ENCODE measurements at places on chromosomes 3 and 15.

- DNase-seq: peak; percentile 26
These were observed 34.4 kb downstream of the ZNF106 start for GRCh38 chr15:42456531-42456930.

GRCh38 chr3:13648060-13649001 lies 99.4 kb downstream of the FBLN2 start:
- peak; percentile 89 for DNase-seq

DNA sequence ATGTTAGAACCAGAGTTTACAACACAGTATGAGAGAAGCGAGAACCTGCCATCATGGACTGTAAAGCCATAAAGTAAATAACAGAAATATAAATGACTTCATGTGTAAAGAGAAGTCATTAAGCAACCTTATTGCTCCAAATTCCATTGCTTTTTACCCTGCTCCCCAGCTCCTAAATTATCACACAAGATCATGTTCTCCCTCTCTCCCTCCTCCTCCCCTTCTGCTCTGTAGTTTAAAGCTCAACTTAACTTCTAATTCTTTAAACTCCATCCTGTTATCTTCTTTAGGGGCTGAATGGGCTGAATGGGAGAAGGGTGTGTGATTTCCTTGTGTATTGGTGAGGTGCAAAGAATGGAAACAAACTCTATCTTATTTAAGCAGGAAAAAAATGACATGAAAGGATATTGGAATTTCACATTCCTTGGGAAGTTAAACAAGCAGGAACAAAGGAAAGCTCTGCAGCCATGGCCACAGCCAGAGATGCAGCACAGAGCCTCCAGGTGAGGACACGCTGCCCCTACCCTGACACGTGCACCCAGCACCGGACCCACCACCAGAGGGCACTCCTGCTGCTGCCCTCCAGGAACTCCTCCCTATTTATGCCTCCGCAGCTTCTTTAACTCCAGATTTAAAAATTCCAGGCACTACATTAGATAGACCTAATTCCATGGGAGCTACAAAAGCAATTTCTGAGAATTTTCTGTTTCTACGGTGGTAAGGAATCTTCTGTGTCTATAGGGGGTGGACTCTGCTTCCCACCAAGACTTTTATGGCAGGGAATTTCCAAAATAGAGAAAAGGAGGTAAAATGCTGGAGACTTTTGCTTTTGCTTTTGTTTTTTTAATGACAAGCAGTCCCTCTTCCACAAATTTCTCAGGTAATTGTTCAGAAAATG lies 76.9 kb upstream of the ABI3BP start:
- DNase-seq: no peak

- no peak for DNase-seq
These were observed 370.4 kb downstream of the TUSC7 start for GRCh38 chr3:117079997-117080396.

DNA sequence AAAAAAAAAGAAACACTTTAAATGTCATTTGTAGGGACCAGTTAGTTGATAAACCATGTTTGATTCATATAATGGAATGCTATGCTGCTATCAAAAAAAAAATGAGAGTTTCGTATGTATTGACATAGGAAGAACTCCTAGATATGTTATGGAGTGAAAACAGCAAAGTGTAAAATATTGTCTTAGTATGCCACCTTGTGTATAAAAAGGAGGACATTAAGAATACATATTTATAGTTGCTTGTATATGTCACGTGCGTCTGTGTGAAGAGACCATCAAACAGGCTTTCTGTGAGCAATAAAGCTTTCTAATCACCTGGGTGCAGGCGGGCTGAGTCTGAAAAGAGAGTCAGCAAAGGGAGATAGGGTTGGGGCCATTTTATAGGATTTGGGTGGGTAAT lies 39.5 kb downstream of the KBTBD8 start:
- peak; percentile 8 for DNase-seq

GRCh38 chr3:109098079-109098644 lies 19.8 kb downstream of the MORC1 start:
- DNase-seq: no peak

DNA sequence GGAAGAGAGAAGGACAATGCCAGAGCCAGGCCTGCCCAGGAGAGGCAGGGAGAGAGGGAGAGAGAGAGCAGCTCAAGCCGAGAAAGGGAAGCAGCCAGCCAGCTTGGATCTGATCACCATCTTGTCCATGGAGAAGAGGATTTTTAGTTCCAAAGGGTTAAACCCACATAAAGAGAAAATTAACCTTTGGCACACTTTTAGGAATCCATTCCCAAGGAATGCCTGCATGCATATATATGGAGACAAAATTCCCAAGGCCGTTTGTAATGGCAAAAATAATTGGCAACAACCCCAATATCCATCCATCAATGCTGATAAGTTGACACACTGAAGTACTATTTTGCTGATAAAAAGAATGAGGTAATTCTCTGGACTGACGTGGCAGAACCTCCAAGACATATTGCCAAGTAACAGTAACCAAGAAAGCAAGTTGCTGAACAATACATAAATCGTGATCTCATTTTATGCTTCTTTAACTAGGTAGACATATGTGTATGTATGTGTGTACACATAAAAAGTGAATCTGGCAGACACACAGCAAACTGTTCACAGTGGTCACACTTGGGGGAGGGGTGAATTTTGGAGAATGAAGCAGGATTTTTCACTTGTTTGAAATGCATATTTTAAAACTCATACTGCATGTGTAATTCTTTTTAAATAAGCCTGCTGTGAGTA lies 7.5 kb upstream of the STRA6 start:
- peak; percentile 81 for DNase-seq

GRCh38 chr3:46574243-46574646 lies 8.1 kb upstream of the LRRC2 start:
- DNase-seq: no peak

DNA sequence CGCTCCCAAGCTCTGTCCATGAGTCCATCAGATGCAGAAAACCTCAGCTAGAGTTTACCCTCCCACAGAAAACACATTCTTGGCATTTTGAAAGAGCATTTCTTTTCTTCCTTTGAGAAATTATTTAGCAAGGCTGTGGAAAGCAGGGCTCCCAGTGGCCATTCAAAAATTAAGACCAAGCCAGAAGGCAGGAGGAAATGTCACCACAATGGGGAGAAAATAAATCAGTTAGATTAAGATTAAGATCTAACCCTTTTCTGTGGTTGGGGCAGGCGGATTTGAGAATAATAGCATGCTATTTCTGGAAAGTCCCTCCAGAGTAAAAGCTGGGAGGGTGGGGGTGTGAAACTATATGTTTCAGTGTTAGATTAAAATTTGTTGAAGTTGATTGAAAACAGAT lies 20.2 kb downstream of the LRIG1 start:
- DNase-seq: peak; percentile 54

- no peak for DNase-seq
These were observed 12.5 kb downstream of the CSK start for GRCh38 chr15:74794248-74794969.

DNA sequence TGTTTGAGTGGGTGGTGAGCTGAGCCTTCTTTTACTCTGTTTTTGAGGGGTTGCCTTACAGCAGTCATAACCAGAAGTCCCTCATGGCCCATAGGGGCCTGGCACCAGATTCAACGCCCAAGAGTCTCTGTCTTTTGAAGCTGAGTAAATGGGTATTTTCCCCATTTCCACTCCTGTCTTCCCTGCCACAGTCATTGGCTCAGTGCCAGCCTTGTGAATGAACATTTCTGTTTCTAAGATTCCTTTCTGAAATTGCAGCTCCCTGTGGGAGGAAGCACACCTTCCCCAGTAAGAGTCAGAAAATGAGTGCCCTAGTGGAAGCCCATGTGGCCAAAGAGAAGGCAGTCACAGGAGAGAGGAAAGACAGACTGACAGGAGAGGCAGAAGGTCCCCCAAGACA lies 43.7 kb upstream of the POLR2M start:
- DNase-seq: no peak

DNA sequence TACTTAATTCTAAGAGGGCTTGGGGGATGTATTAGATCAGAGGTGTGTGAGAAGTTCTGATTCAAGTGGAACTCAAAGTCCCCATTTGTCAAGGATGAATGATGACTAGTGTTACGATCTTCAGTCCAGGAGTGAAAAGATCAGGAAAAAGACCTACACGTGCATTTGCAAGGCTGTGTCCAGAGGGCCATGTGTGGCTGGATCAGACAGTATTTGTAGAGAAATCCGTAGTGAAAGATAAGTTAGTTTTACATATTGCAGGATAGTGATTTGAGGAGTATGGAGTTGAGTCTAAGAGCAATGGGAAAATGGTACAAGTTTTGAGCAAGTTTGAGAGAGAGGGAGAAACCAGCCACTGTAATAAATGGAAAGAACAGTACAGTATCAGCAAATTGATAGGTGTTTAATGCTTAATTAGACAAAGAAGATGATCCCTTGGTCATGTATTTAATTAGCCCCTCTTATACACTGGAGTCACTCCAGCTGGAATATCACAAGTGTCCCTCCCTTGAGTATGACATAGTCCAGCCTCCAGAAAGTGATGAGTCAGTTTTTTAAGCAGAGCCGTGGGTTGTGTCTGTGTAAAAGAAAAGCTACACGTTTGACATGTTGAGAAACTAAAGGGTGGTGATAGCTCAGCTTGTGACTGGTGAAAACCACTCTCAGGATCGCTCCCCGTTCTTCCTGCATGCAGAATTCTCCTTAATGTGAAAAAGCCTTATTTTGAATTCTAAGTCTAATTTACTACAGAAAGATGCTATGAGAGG lies 348.8 kb downstream of the ROBO1 start:
- peak; percentile 51 for DNase-seq

- DNase-seq: no peak
These were observed 118.2 kb downstream of the KLHL25 start for GRCh38 chr15:85676342-85677098.

DNA sequence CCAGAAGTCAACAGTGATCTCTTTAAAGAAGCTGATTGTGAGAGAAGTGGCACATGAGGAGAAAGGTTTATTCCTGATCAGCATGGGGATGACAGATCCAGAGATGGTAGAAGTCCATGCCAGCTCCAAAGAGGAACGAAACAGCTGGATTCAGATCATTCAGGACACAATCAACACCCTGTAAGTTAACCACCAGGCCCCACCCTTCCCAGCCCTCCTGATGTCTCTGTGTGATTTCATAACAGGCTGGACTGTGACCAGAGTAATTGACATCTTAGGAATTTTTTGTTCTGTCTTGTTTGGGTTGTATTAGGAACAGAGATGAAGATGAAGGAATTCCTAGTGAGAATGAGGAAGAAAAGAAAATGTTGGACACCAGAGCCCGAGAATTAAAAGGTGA lies 67.7 kb downstream of the KLHL25 start:
- DNase-seq: peak; percentile 74

DNA sequence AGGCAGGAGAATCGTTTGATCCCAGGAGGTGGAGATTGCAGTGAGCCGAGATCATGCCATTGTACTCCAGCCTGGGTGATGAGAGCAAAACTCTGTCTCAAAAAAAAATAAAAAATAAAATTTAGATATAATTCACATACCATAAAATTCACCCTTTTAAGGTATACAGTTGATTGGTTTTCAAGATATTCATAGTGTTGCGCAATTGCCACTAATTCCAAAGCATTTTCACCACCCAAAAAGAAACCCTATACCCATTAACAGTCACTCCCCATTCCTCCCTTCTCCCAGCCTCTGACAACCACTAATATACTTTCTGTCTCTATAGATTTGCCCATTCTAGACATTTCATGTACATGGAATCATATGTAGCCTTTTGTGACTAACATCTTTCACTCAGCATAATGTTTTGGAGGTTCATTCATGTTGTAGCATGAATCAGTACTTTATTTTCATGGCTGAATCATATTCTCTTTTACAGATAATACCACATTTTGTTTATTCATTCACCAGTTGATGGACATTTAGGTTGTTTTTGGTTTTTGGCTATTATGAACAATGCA lies 116.7 kb downstream of the RASA2 start:
- DNase-seq: peak; percentile 24

DNA sequence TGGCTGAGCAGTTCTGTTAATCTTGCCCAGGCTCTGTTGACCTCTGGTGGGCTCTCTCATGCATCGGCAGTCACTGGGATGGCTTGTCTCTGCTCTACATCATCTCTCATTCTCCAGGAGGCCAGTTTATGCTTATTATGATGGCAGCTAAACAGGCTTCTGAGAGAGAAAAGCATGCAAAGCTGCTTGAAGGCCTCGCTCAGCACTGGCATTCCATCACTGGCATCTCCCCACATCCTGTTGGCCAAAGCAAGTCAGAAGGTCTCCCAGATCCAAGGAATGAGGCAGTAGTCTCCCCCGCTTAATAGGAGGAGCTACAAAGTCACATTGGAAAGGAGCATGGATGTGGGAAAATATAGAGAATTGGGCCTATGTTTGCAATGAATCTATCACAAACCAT lies 212.6 kb downstream of the ZNF621 start:
- DNase-seq: no peak

DNA sequence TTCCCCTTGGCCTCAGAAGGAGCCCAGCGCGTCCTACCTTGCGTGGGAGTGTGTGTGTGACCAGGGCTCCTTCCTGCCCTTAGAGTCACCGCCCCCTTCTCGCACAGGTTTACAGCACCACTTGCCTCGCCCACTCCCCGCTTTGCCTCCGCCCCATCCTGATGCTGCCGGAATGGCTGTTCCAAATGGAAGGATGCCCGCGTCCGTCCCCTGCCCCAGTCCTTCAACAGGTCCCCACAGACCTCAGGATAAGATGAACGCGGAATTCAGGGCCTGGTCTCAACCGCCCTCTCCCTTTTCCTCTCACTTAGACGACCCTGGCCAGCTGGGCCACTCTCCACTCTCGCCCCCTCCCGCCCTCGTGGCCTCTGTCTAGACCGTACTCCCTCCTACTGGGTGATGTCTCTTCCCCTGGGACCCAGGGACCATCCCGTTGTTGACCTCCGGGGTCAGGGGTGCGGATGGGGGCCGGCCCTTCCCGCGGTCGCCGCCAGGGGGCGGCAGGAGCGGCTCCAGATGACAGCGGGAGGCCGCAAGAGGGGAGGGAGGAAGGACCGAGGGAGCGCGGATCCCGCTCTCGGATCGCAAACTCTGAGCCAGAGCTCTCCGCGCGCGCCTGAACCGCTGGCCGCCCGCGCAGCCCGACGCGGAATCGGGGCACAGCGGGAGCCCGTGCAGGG lies at the start of gene THSD4:
Gene THSD4, plus strand, starts transcription at position 585 of the 680 bp plus-strand sequence.
- DNase-seq: peak; percentile 91

GRCh38 chr3:149363053-149363452 lies 14.4 kb downstream of the TM4SF1 start:
- peak; percentile 85 for DNase-seq

- no peak for DNase-seq
These were observed 309.0 kb downstream of the NTRK3 start for GRCh38 chr15:87947560-87947959.

DNA sequence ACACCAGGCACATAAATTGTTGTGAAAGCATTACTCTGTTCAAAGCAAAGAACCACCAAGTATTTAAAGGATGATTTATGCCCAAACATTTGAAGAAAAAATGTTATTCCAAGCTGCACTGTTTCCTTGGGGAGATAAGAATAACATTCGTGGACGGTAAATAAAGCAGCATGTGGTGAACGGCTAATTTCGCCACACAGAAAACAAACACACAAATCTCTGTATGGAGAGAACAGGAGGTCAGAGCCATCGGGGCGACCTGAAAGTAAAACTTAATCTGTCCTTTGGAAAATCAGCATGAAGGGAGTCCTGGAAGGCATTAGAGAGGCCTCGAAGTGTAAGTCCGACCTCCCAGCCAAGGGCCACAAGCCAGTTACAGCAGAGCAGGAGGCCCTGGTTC lies 27.1 kb upstream of the GABRG3 start:
- DNase-seq: no peak

GRCh38 chr15:70340494-70340870 lies 242.8 kb upstream of the TLE3 start:
- DNase-seq: no peak

- no peak for DNase-seq
These were observed 143.4 kb upstream of the BCL6 start for GRCh38 chr3:187888701-187889100.

All from GM23248 (cell line).